ENCODE measurements at places on chromosomes 4 and X.

DNA sequence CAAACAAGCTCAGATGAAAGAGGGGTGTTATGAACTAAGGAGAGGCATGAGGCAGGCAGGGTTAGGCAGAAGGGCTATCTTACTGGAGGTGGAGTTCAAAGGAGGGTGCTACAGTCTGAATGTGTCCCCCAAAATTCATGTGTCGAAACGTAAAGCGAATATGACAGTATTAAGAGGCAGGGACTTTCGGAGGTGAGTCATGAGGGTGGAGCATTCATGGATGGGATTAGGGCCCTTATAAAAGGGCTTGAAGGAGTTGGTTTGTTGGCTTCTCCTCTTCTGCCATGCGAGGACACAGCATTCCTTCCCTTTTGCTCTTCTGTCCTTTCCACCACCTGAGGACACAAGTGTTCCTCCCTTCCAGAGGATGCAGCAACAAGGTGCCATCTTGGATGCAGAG is 22.9 kb downstream of the APLN start:
- no peak for DNase-seq

DNA sequence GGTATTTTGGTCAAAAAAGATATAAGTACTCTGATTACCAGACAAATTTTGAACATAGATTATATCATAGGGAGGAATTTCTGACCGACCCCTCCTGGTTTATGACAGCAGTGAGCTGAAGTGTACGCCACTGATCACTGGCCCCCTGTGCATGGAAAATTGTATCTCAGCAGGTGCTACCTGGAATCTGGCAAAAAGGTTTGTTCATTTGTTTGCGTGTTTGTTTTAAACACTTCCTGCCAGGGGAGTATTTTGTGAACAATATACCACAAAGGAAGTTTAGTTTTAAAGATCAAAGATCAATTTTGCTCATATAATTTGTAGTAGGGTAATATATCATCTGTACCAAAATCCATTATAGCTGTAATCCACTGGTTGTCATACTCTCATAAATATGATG is 219.7 kb upstream of the TENM3 start:
- DNase-seq, result no peak

- no peak for DNase-seq
Observed at GRCh38 chr4:48907706-48908477, 1.3 kb upstream of the OCIAD2 start.

DNA sequence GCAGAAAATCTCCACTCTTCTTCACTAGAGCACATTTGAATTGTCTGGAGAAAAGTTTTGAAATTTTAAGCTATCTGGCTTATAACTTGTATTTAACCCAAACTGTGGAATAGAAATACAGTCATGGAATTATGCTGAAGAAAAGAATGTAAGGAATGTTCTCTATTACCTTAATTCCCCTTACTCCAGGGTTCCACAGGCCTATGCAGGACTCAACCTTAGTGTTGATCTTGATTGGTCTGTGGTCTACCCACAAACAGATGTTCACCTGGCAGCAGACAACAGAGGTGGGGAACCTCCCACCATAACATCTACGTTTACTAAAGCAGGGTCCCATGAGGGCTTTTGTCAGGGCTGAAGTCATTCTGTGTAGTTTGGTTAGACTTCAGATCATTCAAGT is 189.3 kb upstream of the GPRIN3 start:
- DNase-seq, result no peak

DNA sequence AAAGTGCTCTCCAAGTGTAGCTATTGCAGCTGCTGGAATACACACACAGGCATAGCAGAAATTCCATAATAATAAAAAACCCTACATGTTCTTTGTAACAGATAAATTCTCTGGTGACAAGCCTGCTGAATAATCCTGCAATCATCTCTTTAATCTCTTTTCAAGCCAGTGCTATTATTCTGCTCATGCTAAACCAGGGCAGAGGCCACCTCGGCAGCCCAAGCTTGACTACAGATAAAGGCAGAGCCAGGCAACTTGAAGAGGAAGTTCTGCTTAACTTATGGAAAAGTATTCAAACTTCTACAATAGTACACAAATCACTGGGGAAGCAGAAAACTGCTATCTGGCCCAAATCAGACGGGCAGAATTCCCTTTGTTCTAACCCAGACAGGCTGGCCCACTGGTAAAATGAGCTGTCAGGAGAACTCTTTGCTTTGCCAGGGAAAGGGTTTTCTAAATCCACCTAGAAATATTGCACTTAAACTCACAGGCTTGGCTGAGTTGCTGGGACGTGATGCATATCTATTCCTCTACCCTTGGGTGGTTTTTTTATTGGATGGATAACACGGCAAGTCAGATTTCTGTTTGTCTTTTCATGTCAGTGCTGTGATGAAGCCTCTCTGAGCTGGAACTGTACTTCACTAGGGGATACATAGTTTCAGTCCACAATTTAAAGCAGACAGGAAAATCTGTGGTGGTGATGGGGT is 70.5 kb downstream of the GATB start:
- DNase-seq, result peak; percentile 29

- DNase-seq, result no peak
Observed at GRCh38 chrX:69142788-69143469, 22.3 kb downstream of the PJA1 start.

DNA sequence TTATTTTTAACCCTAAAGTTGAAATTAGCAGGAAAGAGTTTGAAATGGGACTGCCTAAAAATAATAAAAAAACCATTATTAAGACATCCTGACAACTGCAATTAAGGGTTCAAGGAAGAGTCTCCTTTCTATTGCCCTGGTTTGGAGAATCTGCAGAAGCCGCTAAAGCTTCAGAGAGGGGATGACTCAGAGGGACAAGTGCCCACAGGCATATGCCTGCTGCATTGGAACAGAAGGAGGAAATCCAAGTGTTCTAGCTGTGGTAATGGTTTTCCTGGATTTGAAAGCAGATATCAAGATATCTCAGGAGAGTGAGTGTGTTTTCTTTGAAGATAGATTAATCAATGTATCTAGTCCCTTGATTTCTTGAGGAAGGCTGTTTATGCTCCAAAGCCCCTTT is 235.1 kb upstream of the TAPT1 start:
- no peak for DNase-seq

DNA sequence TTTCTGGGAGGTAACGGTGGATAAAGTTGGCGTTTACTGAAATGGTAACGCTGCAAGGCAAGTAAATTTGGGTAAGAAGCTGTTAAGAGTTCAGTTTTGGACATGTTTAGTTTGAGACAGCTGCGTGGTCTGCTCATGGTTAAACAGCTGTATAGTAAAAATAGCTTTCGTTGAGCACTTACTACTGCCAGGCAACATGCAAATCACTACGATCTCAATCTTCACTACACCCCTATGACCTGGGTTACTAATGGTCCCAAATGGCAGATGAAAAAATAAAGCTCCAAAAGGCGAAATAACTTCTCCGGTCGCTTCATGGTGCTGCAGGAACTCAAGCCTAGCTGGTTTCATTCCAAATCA is 22.2 kb downstream of the FABP2 start:
- no peak for DNase-seq

- no peak for DNase-seq
Observed at GRCh38 chr4:41670530-41670929, 78.0 kb downstream of the PHOX2B start.

DNA sequence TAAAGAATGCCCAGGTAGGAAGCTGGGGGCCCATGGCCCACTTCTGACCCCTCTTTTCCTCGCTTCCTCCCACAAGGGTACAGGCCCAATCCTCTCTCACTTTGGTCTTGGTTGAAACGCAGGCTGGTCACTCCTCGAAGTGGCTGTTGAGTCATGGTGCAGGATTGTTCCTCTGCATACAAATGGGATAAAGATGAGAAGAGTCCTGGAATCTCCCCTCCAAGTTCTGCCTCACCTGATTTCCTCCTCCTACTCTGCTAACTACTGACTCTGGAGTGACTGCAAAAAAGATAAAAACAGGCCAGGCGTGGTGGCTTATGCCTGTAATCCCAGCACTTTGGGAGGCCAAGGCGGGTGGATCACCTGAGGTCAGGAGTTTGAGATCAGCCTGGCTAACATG is 1.7 kb downstream of the WDR45 start:
- no peak for DNase-seq

DNA sequence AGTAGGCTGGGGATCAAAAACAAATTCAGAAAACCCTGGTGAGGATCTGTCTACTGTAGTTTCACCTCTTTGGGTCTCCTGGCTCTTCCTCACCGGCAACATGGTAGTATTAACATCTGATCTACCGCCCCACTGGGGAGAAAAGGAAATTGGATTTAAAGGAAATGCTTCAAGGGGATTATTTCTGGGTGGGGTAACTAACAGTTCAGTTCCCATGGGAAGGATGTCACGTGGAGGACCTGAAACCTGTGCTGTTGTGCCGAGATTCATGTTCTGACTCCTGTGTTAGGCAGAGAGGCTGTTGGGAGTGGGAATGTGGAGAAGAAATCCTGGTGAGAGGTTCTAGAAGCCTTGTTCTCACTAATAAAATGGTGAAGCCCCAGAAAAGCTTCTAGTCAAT is 254.4 kb downstream of the BCOR start:
- DNase-seq, result no peak

DNA sequence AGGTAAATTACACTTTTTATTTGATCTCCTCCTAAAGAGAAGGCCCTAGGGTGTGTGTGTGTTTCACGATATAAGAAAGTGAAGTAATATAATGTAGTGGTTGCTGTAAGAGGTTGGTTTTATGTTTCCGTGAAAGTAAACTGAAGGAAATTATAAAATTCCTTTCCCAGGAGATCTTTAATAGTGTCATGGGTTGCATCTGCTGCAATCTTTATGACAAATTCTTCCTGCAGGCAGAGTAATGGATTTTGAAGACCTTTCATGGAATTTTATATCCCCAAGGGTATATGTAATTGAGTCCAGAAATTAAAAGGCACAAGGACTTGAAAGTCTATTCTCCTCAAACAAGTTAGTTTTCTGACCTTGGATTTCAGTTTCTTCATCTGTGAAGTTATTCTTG is 538.6 kb downstream of the ANKRD50 start:
- DNase-seq, result no peak

DNA sequence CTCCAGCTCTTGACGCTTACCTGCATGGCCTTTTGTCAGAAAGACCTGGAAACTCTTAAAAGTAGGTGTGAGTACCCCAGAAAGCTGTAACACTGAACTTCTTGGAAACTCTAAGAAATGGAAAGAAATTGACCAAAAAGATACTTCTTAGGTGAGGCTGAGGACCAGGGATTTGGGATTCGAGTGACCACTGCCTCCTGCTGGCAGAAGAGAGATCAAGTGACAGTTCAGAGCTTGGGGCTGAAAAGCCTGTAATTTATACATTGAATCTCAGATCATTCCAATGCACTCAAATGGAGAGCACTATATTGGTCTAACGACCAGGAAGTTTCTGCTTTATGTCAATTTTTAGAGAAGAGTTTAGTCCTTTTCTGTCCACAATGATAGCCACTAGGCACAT is 204.6 kb downstream of the PDGFRA start:
- DNase-seq, result no peak

DNA sequence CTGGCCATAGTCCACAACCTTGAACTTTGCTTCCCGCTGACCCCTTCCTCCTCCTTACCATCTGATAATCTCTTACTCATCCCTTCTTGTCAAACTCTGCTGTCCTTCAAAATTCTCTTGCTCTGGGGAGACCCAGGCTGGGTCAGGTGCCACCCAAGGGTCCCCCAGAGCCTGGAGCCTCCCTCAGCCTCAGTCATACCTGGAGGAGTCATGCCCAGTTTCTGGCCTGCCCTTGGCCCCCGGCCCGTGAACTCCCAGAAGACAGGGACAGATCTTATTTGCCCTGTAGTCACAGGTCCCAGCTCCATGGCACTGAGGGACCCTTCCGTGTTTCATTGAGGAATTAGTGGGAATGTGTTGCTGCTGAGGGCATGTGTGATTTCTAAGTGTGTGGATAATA is 4.7 kb upstream of the GPR78 start:
- DNase-seq, result no peak

DNA sequence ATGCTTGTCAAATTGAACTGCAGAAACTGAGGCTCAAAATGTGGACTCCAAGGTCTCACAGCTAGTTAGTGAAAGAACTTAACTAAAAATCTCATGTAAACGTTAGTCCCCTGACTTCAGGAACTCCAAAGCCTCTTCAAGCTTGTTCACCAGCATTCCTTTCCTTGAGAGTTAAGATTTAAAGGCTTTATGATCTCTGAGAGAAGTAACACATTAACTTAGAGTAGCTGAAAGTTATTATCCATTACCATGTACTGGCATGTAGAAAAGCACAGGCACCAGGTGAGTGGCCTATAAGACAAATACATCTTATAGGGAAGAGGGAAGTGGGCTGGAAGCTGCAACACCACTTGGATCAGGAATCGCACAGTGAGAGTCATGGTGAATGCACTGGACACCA is 15.3 kb downstream of the PARM1 start:
- no peak for DNase-seq

DNA sequence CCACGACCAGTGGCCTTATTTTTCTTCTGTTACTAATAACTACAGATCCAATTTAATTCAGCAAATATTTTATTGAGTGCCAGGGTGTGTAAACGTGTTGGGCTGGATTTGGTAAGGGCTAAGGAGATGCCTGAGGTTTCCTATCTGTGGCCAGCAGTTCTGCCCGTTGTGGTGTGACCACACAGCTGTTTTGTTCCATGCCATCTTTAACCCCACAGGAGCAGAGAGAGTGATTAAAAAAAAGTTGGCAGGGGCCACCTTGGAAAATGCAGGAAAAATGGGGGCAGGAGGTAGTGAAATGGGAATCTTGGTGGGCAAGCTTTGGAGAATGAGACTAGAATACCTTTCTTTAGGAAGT is 1.1 kb downstream of the PLAC8 start:
- DNase-seq, result no peak

- DNase-seq, result no peak
Observed at GRCh38 chr4:60865273-60865672, 334.9 kb upstream of the ADGRL3 start.

DNA sequence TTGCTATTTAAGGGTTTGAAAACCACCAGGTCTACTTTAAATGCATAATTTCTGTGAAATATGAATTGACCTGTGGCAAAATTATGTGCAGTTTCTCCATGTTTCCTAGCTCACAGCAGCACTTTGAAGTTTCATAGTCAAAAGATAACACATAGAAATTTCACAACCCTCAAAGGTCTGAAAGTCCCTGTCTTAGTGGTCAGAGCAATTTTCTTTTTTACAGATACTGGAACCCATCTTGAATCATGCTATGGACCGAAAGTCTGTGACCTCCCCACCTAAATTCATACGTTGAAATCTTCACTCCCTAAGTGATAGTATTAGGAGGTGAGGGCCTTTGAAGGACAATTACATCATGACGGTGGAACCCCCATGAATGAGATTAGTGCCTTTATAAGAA is 240.4 kb upstream of the BMP3 start:
- DNase-seq, result no peak

- peak; percentile 3 for DNase-seq
Observed at GRCh38 chrX:135484641-135485289, 35.7 kb upstream of the INTS6L start.
